NCI-H187 (cell line): ENCODE measurements at places on chromosomes 3 and 15.

DNA sequence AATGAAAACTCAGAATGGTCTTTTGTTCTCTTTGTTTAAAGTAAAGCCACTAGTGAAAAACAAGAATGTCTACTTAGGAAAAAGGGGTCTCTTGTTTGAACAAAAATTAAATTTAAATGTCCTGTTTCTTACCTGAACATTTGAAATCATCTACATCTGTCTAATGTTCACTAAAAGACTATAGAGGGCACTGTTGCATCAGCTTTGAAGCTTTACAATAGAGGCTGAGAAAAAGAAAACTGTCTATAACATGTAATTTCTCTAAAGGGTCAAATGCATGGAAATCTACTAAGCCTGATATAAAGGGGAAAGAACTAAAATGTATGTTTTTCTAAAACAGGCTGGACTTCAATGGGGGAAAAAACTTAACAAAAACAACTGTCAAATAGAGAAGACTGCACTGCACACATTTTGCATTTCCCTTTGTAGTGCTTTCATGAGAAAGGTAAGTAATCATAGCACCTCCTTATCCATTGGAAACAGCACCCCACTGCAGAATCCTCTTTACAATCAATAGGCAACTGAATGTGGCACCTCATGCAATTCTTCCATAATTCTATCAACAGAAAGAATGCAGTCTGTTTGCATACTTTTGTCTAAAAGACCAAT is 26.3 kb downstream of the DPH6 start:
- DNase-seq: no peak

DNA sequence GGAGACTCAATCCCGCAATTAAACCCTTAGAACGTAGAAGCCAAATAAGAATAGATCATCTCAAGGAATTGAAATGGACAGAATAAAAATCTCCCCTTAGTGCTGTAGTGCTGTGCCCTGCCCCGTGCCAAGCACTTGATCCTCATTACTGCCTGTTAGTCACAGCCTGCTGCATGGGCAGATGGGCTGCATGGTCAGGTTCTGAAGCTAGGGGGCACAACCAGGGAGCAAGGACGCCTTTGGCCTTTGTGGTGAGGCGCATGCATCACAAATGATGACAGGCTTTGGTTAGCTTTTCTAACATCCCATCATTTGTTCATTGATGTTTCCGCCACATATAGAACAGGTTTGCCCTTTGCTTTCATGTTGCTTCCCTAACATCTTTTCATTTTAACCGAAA is 336.3 kb upstream of the ADAMTS9 start:
- DNase-seq: no peak

DNA sequence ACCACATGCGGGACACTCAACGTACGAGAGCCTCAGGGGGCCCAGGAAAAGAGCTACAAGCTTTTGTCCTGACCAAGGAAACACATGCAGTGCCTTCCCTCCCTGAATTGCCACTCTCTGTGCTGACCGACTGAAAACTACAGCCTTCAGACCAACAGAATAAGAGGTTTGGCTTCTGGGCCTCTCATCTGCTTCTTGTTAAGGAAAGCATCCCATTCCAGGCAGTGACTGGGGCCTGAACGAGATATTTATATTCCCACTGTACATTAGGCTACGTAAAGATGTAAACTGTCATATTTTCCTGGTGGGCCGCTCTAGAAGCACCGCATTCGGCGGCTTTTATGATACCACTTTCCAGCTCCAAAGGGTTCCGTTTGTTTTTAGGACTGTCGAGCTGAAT is 208.9 kb upstream of the TPM1 start:
- no peak for DNase-seq

DNA sequence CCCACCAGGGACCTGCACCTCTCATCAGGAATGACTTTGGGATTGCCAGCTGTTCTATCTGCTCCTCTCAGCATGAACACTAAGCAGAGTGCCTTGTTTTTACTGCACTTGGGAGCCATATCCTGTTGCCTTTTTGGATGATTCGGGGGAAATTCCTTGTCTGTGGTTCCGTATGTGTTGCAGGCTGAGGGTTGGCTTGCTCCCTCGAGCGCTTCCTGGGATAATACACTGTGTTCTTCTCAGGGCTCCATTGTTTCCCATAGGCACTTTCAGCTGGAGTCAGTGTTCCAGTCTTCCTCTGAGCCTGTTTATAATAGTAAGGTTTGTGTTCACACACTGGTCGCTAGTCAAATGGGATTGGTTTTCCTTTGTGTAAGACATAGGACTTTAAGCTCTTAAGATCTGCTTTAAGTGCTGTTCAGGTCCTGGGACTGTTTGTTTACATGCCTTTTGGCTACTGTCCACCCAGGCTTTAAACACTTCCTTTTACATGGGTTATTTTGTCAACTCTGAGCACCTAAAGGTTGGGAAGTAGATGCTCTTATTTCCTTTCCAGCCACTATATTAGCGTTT is 23.4 kb downstream of the BOC start:
- DNase-seq: no peak

DNA sequence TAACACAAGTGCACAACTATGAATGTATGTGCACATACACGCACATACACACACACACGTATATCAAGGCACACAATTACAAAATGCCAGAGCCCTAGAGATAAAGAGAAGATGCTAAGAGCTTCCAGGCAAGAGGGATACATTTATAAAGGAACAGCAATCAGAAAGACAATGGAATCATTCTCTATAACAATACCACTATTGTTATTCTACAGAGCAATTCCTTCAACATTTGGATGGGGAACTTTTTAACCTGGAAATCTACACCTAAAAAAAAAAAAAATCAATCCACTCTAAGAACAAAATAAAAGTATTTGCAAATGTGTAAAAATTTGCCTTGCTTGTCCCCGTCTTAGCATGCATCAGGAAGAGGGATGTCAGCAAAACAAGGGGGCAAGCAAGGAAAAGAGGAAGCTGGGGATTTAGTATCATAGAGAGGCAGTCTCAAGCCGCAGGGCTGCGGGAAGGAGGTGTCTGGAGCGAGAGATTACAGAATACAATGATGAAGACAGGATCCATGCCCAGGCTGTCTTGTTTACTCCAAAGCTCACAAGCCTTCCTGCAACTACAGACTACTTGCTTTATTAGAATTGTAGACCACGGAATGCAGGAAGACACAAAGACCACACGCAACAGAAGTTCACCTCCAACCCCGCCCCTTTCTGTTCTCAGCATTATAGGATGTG is 220.2 kb downstream of the NTRK3 start:
- no peak for DNase-seq

GRCh38 chr3:172659246-172660002 is 51.4 kb downstream of the NCEH1 start:
- no peak for DNase-seq

- no peak for DNase-seq
Measured at GRCh38 chr3:14879211-14879874, 60.6 kb downstream of the FGD5 start.

GRCh38 chr3:138124706-138125355 is 7.4 kb downstream of the A4GNT start:
- no peak for DNase-seq

GRCh38 chr3:120425572-120426250 is 25.1 kb downstream of the FSTL1 start:
- no peak for DNase-seq

GRCh38 chr15:78179286-78179840 is 30.2 kb downstream of the IDH3A start:
- no peak for DNase-seq

DNA sequence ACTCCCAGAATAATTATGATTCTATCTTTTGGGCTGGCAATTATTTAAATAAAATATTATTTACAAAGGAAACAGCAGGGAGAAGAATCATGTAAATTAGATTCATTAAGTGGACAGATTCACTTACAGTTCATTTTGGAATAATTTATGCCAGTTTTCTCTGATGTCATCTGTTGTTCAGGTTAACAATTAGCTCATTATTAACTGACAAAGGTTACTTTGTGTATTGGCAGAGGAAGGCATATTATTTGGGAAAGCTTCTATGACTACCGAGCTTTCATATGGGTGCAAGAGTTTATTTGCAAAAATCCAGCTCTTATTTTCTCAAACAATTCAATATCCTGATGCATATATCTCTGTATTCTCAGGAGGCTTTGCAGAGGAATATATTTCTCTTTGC is 224.4 kb downstream of the CHST2 start:
- DNase-seq: no peak

DNA sequence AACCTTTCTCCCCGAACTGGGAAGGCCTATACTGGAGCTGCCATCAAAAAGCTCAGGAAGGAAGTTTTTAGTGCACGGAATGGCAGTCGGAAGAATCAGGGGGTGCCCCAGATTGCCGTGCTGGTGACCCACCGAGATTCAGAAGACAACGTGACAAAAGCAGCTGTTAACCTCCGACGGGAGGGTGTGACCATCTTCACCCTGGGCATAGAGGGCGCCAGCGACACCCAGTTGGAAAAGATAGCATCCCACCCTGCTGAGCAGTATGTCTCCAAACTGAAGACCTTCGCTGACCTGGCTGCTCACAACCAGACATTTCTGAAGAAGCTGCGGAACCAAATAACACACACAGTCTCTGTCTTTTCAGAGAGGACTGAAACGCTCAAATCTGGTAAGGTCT is 48.2 kb downstream of the COL6A6 start:
- no peak for DNase-seq

DNA sequence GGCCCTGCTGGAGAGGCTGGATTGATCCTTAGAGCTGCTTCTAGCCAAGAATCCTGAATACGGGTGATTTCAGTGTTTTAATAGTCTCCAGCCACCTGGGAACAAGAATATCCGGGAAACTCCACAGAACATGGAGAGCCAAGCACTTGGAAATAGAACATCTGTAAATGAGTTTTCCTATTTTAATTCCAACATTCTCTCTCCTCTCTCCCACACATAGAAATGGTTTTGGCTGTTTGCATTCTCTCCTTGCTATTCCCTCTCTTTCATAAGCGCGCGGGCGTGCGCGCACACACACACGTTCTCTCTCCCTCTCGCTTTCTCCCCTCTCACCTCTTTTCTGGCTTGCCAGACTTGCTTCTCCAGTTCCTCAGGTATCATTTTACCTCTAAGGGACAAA is 50.6 kb downstream of the GADL1 start:
- DNase-seq: no peak

GRCh38 chr3:77142578-77142977 is 102.7 kb downstream of the ROBO2 start:
- DNase-seq: no peak

- DNase-seq: no peak
Measured at GRCh38 chr3:17307482-17307881, 422.7 kb downstream of the PLCL2 start.
